Stimulated activated effector memory CD8-positive, alpha-beta T cell treated with anti-CD3 and anti-CD28 coated beads, Interleukin-12 subunit alpha, Interleukin-12 subunit beta, amount 100 ng/mL, for 72 hours (primary cell): ENCODE measurements at places on chromosomes 13 and 19.

- no peak for DNase-seq
Observed at GRCh38 chr13:34942732-34943435, 814 bp downstream of the NBEA start.

DNA sequence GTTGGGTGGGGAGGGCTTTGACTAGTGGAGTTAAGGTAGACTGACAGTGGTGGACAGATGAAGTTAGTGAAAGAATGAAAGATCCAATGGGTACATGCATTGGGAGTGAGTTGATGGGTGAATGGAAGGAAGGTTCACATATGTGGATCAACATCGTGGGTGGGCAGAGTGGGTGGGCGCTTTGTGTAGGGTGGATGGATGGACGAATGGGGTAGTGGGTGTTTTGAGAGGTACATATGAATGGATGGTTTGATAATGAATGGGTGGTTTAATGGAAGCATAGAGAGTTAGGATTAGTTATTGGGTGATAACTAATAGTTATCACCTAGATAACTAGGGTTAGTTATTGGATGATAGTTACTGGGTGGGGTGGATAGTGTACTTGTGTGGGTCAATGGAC is 11.5 kb downstream of the ZSWIM4 start:
- DNase-seq, result no peak

GRCh38 chr13:110340812-110341444 is 33.8 kb downstream of the COL4A2 start:
- peak; percentile 50 for DNase-seq

GRCh38 chr13:98293103-98293502 is 116.0 kb upstream of the RNF113B start:
- no peak for DNase-seq

- no peak for DNase-seq
Observed at GRCh38 chr19:54707962-54708361, 16.3 kb upstream of the KIR3DL3 start.

DNA sequence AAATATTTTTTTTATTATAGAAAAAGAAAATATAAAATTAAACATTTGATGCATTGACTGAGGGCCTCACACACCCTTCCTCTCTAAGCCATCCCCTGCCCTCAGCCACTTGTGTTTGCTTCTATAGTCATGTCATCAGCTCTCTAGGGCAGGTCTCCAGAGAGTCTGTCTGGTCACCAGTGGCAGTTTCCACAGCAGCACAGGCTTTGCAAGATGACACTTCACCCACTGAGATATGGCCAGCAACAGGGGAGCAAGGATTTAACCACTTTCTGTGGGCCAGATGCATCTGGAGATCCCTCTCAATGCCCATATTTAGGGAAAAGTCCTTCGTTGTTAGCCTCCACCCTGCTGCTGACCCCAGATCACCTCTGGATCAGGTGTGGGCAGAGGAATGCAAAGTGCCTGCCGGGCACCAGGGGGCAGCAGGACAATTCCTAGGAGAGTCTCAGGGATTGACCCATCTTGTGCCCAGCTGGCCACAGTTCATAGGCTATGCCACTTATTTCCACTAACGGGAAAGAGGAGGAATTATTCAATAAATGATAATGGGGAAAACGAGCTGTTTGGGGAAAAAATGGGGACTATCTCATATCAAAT is 4.8 kb downstream of the ABCC4 start:
- peak; percentile 50 for DNase-seq

DNA sequence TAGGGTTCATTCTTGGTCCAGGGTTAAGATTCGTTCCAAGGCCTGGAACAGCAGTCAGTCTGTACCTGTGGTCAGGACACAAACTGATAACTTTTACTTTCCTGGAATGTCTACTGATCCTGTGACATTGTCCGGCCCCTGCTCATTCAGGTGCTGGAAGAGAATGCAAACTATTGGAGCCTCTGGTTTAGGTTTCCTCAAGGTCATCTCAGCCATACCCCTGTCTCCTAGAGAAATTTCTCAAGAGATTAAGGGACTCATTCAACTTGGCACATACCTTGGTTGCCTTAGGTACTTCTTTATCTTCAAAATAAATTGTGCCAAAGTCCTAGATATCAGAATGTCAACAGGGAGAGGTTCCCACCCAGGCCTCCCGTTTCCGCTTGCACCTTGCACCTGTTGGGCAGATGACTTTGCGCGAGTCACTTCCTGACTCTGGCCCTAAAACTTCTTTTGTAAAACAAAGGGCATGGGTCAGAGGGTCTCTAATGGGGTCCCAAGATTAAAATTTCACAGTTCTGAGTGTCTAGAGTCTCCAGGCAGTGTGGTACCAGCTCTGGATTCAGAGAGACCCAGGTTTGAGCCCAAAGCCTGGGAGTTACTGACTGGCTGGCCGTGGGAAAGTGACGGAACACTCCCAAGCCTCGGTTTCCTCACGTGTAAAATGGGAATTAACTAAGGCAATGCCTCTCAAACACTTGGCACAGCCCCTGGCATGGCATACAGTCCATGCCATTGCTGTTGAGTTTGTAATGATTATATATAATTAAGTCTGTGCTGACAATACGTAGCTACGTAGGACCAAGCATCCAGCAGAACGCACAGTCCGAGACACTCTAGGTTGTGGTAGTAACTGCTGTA is 25.8 kb upstream of the CYP2S1 start:
- no peak for DNase-seq

- no peak for DNase-seq
Observed at GRCh38 chr19:17025991-17026658, 485 bp downstream of the CPAMD8 start.

DNA sequence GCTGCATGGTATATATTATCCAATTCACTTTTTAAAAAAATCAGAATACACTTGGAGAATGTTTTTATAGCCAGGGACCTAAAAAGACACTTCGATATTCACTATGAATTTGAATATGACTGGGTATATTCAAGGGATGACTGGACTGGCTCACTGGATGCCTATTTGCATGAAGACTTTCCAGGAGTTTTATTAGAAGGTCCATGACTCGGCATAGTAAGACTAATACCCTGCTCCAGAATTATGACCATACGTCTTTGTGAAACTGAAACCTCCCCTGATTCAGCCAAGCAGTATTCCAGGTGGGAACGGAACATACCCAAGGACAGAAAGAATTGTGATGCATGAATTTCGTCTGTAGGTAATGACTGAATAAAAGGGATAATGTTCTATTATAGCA is 3.9 kb upstream of the FAM216B start:
- no peak for DNase-seq

GRCh38 chr13:106234636-106235035 is 300.8 kb downstream of the EFNB2 start:
- no peak for DNase-seq

GRCh38 chr13:109667056-109667455 is 119.3 kb downstream of the IRS2 start:
- no peak for DNase-seq

- no peak for DNase-seq
Observed at GRCh38 chr19:39254531-39255345, 6.1 kb upstream of the IFNL4 start.

DNA sequence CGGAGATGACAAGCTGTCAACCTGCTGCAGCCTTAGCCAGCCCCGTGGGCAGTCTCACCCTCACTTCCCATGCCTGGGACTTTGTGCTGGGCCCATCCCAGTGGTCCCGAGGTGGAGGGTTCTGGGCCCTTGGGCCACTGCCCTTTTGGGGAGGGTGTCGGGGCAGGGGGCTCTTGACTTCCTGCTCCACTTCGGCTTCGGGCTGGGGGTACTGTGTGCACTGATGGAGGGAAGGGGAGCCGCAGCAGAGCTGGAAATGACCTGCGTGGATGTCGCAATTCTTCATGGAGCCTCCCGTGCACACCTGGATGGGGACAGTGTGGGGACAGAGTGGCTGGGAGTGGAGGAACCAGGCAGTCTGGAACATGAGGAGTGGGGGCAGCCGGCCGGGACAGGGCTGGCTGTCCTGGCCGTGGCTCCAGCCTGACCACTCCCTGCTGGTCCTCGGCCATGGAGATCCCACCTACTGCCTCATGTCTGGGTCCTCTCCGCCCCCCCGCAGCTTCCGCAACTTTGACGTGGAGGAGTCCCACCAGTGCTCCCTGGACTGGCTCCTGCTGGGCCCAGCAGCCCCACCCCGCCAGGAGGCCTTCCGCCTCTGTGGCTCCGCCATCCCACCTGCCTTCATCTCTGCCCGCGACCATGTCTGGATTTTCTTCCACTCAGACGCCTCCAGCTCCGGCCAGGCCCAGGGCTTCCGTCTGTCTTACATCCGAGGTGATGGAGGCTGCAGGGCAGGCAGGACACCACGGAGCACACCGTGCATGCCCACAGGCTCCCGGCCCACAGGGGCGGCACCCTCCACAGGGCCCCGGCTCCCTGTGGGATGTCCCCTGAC is 10.2 kb downstream of the LRP3 start:
- DNase-seq, result no peak

DNA sequence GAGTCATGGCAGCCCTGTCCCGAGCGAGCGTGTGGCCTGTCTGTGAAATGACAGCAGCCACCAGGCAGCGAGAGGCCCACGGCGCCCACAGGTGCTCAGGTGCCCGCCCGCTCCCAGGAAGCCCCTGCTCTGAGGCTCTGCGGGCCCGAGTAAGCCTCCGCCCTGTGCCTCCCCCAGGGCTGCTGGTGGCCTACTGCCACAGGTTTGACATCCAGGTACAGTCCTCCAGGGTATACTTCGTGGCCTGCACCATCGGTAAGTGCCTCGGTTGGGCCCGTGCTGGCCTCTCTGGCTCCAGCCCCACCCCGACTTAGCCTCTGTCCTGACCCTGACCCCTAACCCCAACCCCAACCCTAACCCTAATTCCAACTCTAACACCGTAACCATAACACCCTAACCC is 15.0 kb upstream of the TMPRSS9 start:
- DNase-seq, result no peak

- DNase-seq, result no peak
Observed at GRCh38 chr13:43239275-43239840, 216.0 kb downstream of the DNAJC15 start.

DNA sequence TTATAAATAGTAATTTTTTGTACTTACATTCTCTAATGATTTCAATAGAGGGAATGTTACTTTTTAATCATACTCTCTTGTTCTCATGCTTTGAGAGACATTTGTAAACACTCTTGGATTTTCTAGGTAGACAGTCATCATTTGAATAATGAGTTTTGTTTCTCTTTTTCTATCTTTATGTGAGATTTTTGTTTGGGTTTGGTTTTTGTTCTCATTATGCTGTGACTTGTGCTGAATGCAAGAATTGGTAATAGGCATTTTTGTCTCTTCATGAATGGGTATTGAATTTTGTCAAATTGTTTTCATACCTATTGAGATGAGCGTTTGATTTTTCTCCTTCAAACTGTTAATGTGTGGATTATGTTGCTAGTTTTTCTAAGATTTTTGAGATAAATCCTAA is 56.8 kb upstream of the GPR183 start:
- no peak for DNase-seq

- DNase-seq, result no peak
Observed at GRCh38 chr13:85638265-85638664, 161.0 kb downstream of the SLITRK6 start.

DNA sequence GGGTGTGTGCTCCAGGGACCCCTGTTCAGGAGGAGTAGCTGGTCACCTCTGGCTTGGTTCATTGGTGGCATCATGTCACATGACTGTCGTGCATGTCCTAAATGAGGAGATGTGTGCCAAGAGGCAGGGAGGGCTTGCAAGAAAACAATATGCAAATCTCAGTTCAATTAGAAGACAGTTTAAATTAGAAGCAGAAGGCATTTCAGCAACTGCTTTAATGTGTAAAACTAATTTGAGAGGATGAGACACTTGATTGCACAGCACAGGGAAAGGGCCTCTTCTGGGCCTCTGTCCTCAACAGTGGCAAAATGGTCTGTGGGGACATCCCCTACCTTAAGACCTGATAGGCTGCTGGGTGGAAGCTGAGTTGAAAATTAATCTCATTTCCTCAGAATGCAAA is 54.6 kb downstream of the SPATA13 start:
- DNase-seq, result no peak

DNA sequence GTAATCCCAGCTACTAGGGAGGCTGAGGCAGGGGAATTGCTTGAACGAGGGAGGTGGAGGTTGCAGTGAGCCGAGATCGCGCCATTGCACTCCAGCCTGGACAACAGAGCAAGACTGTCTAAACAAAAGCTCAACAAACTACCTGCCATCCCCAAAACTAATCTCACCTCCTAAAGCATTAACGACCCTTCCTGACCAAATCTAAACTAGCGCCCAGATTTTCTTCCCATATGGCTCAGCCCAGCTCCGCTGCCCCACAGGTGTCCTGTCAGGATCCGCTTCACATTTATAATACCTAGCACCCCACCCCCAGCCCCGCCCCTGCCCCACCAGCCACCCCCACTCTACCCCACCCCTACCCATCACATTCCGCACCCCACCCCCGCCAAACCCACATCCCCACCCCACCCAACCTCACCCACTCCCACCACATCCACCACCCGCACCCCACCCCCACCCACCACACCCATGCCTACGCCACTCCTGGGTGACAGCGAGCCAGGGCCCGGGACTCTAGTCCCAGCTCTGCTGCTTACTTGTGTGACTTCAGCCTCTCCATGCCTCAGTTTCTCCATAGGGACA is 599 bp downstream of the C19orf12 start:
- DNase-seq, result no peak

DNA sequence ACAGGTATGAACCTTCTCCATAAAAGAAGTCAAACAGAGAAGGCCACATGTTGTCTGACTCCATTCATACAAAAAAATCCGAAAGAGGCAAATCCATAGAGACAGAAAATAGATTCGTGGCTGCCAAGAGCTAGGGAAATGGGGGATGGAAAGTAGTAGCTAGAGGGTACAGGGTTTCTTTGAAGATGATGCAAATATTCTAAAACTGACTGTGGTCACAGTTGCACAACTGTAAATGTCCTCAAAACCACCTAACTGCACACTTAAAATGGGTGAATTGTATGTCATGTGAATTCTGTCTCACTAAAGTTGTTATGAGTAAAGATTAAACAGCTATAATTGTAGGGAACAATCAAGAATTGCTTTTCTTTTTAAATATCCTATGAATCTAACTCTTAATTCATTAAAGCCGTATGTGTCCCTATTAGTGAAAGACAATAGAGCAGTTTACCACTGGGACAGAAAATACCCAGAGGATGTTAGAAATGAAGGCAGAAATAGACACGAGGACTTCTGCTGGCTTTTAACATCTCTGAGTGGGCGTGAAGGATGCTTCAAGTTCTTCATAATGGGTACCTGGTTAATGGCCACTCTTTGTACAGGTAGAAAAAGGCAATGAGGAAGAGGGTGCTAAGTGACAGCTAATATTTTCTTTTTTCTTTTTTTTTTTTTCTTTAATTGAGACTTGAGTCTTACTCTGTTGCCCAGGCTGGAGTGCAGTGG is 21.2 kb downstream of the INSR start:
- DNase-seq, result no peak
